ENCODE measurements at places on chromosomes 11 and 22. TPM values are rescaled to one million over a fixed set of nuclear protein-coding genes. Genes with fewer than 3 reads are reported as not detected.

CHRM1 gene
- total RNA-seq: not detected

- no peak for DNase-seq
Measured at GRCh38 chr11:18064450-18065054, 18.5 kb upstream of the TPH1 start.

GRCh38 chr11:12567746-12568460 is 106.3 kb upstream of the TEAD1 start:
- DNase-seq: no peak

DNA sequence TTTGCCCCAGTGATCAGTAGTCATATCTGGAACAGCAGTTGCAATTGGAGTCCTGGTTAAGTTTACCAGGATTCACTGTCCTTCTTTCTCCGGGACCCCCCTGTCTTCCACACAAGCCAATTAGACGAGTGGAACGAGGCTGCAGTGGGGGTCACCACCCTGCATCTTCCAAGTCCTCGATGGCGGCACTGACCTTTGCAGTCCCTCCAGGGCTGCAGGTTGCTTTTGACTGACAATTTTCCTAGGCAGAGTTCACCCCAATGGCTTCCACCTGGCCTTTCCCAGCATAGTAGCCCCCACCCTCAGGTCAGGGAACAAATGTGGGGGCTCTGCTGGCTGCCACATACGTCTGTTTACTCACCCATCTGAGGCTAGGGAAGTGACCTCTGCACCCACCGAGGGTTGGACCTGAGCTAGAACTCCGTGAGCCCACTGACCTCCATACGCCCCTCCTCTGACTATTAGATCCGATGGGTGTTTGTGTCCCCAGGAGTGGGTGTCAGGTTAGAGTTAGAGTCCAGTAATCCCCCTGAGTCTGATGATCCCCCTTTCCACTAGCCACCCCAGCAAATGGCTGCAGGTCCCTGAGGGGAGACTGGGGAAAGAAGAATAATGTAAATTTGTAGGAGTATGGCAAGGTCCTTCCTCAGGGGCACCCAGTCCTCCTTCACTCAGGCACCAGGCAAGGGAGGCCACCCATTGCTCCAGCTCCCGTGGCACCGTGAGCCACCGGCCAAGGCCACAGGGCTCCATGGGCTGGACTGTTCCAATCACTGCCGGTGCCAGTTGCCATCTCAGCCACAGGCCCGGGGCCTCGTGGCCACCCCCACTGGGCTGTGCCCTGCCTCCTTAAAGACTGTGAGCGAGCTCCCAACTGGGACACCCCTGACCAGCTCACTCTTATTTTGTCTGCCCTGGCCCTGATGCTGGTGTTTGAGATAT is 5.5 kb downstream of the C11orf21 start:
- DNase-seq: no peak

DNA sequence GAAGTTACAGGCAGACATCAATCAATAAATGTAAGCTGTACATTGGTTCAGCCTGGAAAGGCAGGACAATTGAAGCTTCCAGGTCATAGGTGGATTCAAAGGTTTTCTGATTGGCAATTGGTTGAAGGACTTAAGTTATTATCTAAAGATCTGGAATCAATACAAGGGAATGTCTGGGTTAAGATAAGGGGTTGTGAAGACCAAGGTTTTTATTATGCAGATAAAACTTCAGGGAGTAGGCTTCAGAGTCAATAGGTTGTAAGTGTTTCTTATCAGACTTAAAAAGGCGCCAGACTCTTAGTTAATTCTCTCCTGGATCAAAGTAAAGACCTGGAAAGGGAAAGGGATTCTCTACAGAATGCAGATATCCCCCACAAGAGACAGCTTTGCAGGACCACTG is 935.4 kb downstream of the TBC1D22A start:
- no peak for DNase-seq

- DNase-seq: no peak
Measured at GRCh38 chr11:88337987-88338668, 592 bp upstream of the CTSC start.

CNIH2 gene
- total RNA-seq: 46.0 TPM

- DNase-seq: peak; percentile 86
Measured at GRCh38 chr11:34052036-34052607, 591 bp downstream of the CAPRIN1 start.

MYOD1 gene
- total RNA-seq: not detected

OR10V1 gene
- not detected for total RNA-seq

ANKK1 gene
- 0.09 TPM for total RNA-seq

- DNase-seq: no peak
Measured at GRCh38 chr11:82507288-82507687, 226.4 kb downstream of the FAM181B start.

ARHGAP8 gene
- total RNA-seq: 0.61 TPM

GRCh38 chr22:28768701-28769393 is 3.6 kb upstream of the CCDC117 start:
- DNase-seq: no peak
